Hematopoietic multipotent progenitor cell treated with erythropoietin and hydrocortisone succinate and interleukin-3 and kit ligand, for 15 days (in vitro differentiated cells): ENCODE measurements at places on chromosomes 11 and 22.

DNA sequence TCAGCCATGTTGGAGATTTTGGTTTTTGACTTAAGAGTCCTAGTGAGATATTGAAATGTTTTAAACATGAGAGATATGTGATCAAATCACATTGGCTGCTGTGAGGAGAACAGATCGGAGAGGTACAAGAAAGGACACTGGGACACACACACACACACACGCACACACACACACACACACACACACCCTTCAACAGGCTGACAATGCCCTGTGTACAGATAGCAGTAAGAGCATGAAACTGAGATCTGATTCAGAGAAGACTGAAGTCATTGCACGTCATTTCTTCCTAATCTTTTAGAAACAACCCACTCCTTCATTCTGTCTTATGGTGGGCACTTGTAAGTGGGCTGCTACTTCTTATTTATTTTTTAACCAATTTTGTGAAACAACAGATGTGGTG, 200.5 kb upstream of the E2F8 start:
- no peak for DNase-seq

DNA sequence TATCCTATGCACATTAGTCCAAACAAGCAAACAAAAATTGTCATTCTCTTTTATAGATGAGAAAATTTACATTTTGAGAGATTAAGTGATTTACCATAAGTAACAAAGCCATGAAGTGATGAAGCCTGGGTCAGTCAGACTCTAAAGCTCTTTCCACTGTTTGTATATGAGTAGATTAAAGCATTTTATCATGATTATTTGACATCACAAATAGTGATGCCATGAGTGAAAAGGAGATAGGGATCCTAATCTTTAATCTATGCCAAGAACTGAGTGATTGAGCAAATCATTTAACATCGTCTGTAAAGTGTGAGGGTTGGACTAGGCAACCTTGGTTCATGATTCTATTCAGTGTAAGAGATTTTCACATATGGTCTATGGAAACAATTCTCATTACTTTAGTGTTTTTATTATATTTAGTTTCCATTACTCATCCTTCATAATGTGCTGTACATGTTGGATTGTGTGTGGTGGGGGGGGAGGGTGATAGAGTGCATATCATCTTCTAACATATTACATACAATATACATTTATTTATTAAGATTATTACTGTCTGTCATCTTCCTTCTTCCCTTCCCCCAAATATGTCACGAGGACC, 50.7 kb downstream of the ARHGEF12 start:
- no peak for DNase-seq

- DNase-seq = no peak
These were observed 264 bp downstream of the CHEK1 start for GRCh38 chr11:125625225-125625629.

- no peak for DNase-seq
These were observed 13.8 kb upstream of the KAT5 start for GRCh38 chr11:65698205-65698604.

- DNase-seq = no peak
These were observed 3.1 kb downstream of the FDX1 start for GRCh38 chr11:110432713-110433392.

DNA sequence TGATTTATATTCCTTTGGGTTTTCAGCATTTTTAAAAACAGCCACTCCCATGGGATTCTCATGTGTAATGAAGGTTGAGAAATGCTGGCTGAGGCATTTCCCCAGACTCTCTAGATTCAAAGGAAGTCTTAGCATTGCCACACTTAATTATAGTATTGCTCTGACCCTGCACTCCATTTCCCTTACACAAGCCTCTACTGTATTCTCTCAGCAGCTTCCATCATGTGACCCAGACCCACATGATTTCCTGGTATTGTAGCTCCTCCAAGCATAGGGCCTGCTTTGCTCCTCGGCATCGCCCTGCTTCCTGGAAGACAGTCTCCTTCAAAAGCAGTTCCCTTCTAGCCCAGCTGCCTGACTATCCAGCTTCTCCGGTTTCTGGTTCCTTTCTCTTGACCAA, 261.5 kb downstream of the LARGE1 start:
- no peak for DNase-seq

DNA sequence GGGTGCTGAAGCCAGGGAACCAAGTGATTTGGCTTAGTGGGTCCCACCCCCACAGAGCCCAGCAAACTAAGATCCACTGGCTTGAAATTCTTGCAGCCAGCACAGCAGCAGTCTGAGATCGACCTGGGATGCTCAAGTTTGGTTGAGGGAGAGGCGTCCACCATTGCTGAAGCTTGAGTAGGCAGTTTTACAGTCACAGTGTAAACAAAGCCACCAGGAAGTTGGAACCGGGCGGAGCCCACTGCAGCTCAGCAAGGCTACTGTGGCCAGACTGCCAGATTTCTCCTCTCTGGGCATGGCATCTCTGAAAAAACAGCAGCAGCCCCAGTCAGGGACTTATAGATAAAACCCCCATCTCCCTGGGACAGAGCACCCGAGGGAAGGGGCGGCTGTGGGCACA, 424.1 kb upstream of the TENM4 start:
- DNase-seq = no peak

DNA sequence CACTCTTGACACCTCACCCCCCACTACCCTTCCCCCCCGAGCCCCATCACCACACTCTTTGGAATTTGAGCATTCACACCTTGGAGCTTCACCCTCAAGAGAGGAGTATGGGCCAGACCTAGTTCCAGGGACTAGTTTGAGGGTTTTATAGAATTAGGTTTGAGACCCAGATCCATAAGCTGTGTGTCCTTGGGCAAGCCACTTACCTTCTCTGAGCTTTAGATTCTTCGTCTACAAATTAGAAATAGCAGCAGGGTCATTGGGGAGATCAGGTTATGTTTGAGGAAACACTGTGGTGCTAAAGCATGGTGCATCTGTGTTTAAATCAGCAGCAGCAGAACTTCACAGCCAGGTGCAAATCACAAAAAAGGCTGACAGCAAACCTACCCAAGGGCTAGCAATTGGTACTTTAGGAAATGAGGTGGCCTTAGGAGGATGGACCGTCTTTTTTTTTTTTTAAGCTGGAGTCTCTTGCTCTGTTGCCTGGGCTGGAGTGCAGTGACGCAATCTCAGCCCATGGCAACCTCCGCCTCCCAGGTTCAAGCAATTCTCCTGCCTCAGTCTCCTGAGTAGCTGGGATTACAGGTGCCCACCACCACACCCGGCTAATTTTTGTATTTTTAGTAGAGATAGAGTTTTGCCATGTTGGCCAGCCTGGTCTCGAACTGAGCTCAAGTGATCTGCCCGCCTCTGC, 114.8 kb downstream of the MICAL2 start:
- DNase-seq = no peak

- DNase-seq = no peak
These were observed 198.5 kb upstream of the NCAM1 start for GRCh38 chr11:112762707-112763090.

DNA sequence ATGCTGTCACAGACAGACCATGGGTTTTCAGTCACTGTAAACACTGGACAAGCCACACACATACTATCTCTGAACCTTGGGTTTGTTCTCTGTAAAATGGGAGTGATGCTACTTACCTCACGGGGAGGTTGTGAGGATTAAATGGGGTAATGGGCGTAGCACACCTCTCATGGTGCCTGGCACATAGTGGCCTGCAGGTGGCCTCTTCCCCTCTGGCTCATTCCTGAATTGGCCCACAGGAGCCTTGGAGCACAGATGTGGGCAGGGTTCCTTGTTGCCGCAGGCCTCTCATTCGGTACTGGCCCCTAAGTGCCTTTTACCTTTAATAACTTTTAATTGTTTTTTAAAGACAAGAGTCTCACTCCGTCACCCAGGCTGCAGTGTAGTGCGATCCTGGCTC, 11.7 kb downstream of the MICAL2 start:
- peak; percentile 39 for DNase-seq

GRCh38 chr11:31499576-31500178, 9.7 kb downstream of the IMMP1L start:
- no peak for DNase-seq

GRCh38 chr11:40306938-40307548, 1152.4 kb downstream of the LRRC4C start:
- no peak for DNase-seq

DNA sequence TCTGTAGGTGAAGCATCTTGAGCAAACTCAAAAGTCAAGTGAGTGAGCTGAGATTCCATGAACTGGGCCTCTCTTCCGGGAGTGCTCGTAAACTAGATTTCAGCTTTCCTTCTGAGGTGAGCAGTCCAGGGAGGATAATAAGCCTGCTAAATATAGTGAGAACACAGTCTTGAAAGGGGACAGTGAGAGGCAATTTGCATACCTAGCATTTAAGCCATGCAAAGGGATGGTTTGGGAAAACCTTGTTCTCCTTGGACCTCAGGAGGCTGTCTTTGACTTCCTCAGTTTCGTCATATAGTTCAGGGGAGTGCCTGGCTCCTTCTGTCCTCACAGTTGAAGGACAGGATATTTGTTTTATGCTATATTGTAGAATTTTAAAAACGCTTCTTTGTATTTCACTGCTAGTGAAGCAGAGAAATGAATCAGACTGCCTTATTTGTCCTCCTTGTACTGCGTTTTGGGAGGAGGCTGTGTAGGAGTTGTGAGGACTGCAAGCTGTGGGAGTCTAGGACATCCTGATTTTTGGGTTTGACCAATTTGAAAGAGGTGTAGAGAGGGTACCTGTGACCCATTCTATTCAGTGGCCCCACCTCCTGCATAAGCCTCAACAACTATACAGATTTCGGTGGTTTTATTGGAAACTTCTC, 11.0 kb upstream of the SORL1-AS1 start:
- no peak for DNase-seq

DNA sequence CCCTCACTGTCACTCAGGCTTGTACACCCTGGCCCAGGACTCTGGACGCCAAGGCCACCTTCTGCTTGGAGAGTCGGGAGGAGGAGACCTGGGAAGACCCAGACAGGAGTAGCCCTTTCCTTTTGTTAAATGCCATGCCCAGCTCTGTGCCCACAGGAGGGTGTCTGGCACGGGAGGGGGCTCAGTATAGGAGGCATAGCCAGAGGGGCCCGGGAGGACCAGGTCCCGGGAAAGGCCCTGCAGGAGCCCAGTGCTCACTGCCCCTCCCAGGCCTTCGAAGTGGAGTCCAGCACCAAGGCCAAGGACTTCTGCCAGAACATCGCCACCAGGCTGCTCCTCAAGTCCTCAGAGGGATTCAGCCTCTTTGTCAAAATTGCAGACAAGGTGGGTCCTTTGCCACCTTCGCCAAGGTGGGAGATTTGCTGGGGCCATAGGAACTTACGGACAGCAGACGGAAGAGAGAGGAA, 79.0 kb downstream of the MYO7A start:
- no peak for DNase-seq

GRCh38 chr11:64713781-64714363, 9.1 kb downstream of the NRXN2 start:
- DNase-seq = no peak

- DNase-seq = no peak
These were observed 53.5 kb upstream of the TCF20 start for GRCh38 chr22:42323971-42324370.

- DNase-seq = no peak
These were observed 769.1 kb upstream of the LUZP2 start for GRCh38 chr11:23727794-23728193.

DNA sequence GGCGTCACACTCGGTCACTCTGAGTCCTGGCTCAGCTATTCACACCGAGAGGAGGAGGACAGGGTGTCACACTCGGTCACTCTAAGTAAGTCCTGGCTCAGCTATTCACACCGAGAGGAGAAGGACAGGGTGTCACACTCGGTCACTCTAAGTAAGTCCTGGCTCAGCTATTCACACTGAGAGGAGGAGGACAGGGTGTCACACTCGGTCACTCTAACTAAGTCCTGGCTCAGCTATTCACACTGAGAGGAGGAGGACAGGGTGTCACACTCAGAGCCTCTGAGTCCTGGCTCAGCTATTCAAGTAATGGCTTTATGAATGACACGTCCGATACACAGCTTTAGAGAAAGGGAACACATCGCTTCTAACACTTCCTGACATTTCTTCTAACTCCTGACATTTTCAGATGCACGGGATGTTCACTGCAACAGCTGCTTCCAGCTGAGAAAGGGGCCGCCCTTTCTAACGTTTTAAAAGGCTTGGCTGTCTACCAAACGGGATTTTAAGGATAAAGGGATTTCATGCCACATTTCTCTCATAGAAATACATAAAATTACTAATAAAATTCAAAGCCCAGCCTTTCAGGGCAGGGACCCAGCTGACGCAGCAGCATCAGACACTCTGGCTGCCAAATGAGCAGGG, 28.1 kb downstream of the DRD4 start:
- DNase-seq = no peak

GRCh38 chr11:64378335-64378880, 19.4 kb downstream of the RPS6KA4 start:
- no peak for DNase-seq
